CD4-positive, alpha-beta T cell treated with Interleukin-15 for 1 hour (primary cell): ENCODE measurements at places on chromosomes 11 and 22.

GRCh38 chr22:35303029-35303624, 3.4 kb downstream of the TOM1 start:
- no peak for DNase-seq

- DNase-seq: peak; percentile 30
These were observed 533 bp downstream of the ELF5 start for GRCh38 chr11:34512840-34513681.

GRCh38 chr22:45172881-45173585, 9.3 kb downstream of the NUP50 start:
- no peak for DNase-seq

- DNase-seq: no peak
These were observed 59.0 kb downstream of the ST14 start for GRCh38 chr11:130218501-130219070.

- no peak for DNase-seq
These were observed 103.1 kb downstream of the TSPAN18 start for GRCh38 chr11:44829838-44830237.

DNA sequence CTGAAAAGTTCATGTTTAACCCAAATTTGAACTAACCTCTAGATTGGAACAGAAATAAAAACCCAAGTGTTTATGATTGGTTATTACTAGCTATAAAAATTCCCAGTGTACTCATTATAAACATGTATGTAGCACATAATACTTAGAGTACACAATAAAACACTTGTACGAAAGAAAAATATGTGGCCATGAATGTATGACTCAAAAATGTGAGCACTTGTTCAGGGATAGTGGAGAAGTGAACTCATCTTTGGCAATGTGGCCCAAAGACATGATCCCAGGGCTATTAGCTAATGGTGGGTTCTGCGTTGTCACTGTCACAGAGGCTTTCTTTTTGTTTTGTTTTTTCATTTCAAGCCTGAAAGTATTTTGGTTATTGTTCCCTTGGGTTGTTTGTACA, 72.0 kb downstream of the PPFIBP2 start:
- no peak for DNase-seq

- DNase-seq: no peak
These were observed 320.8 kb downstream of the BLID start for GRCh38 chr11:121795174-121795573.
